ENCODE measurements at places on chromosomes 5 and 9. TPM values are rescaled to one million over a fixed set of nuclear protein-coding genes. Genes with fewer than 3 reads are reported as not detected.

COL5A1 gene
- 6.7 TPM for total RNA-seq

SLC34A3 gene
- not detected for total RNA-seq

GPRIN1 gene
- 1.8 TPM for total RNA-seq

SNCAIP gene
- 3.2 TPM for total RNA-seq

PCDHAC2 gene
- 0.19 TPM for total RNA-seq

SSNA1 gene
- total RNA-seq: 124 TPM

AHRR gene
- total RNA-seq: 1.5 TPM

CSF2 gene
- total RNA-seq: not detected

DNA sequence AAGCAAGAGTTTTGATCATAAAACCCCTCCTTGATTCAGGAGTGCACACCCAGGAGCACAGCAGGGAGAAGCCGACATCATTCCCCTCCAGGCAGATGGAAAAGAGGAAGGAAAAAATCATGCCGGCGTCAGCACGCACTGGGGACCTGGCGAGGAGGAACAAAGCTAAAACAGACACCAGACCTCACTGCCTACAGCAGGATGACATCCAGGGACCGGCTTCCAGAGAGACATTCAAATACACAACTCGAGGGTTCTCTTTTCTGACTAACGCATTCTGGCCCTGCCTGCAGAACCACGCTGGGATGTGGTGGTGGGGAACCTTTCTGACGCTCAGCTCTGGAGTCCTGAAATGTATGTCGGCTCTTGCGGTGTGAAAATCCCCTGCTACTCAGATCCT, 2.7 kb downstream of the UBAC1 start:
- no peak for DNase-seq

- no peak for DNase-seq
Measured at GRCh38 chr5:170641589-170642031, 137.8 kb downstream of the KCNIP1 start.

GRCh38 chr5:115583474-115583873, 18.8 kb downstream of the TICAM2 start:
- DNase-seq: no peak

DNA sequence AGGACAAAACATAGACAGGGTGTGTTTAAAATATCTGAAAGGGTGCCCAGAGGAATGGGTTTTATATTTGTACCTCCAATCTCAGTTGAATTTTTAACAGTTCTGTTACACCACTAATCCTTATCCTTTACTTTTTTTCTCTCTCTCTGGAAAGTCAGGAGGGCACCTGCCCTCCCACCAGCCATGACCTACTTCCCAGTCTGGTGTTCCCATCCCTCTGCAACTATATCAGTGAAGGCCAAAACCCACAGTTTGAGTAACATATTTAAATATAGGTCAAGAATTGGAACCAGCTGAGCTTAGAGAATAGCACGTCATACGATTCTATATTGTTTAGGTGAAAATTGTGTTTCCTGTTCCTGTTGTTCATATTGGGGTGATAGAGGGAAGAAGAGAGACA, 229.8 kb downstream of the NTRK2 start:
- no peak for DNase-seq

- DNase-seq: no peak
Measured at GRCh38 chr5:121899346-121899745, 47.7 kb downstream of the FTMT start.

DNA sequence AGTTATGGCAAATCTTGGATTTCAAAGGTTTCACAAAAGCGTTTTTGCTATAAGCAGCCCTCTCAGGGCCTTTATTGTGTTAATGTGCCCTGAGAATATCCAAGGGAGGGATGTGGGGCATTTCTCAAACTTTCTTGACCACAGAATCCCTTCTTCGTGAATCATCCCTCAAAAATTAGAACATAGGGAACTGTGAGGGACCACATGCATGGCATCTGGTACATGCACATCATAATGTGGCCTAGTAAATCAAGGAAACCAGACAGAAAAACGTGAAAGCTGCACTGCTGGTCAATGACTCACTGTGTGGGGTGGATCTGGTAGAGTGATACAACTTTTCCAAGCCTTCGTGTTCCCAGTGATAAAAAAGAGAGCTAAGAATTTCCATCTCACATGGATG, 22.4 kb downstream of the DDX31 start:
- no peak for DNase-seq

GRCh38 chr9:93669116-93669957, 93.0 kb downstream of the PHF2 start:
- no peak for DNase-seq

DNA sequence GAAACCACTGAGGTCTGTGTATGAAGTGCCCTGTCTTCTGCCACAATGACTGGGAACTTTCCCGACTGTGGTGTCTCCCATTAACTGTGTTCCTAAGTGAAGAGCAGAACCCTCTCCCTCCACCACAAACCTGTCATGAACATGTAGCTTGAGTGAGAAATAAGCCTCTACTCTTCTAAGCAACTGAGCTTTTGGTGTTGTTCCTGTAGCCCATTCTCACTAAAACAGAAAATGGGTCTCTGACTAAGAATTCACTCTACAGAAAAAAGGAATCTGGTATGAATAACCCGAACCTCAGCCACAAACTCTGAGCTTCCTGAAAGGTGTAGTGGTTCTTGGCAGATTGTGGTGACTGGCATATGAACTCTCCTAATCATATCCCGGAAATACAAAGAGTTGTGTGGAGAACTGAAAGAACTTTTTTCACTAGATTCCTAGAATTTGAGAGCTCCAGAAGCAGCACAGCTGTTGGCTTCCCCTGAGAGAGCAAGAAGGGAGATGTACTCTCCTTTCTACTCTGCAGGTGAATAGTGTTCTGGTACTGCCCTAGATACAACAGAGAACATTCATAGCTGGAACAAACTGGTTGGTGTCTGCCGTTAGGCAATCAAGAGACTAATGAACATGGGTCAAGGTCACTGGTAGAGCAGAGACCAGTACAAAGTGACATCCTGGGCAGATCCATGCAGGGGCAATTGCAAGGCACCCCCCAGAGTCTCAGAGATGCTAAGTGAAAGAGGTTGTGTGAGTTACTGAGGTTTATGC, 283.8 kb downstream of the PDE4D start:
- DNase-seq: no peak

GRCh38 chr5:151195622-151196021, 28.3 kb downstream of the CCDC69 start:
- no peak for DNase-seq

DNA sequence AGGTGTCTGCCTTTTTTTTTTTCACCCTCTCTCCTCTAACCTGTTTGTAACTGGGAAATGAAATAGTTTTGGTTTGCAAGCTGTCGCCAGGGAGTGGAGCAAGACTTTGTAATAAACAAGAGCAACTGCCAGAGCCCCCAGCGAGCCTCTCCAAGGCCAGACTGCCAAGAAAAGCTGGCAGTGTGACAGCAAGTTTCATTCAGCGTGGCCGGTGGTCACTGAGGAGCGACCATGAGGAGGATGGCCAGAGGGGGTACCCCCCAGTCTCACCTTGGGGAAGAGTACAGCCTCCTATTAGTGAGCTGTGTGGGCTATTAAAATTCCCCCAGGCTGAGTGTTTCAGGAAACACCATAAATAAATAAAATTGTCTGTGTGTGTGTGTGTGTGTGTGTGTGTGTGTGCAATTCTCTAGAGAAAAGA, 49.9 kb downstream of the ZFAND5 start:
- DNase-seq: no peak

GRCh38 chr9:70073193-70073592, 29.5 kb downstream of the MAMDC2 start:
- DNase-seq: no peak

DNA sequence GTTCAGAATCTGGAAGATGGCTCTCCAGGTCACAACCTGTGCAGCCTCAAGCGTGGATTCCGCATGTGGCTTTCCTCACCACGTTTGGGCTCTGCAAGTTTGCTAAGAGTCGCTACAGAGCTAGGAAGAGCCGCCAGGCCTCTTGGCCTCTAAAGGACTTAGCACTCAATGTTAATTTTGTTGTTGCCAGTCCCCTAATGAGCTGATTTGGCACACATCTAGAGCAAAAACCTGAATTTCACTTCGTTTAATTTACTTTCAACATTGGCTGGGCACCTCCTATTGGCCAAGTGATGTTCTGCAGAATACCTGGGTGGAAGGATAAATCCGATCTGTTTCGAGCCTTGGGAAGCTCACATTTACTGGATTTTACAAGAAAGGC, 65.8 kb upstream of the UNC5A start:
- no peak for DNase-seq

- DNase-seq: peak; percentile 40
Measured at GRCh38 chr5:170293273-170293672, 4.3 kb downstream of the LCP2 start.

GRCh38 chr9:119368681-119369581, at the start of gene BRINP1:
Gene BRINP1, minus strand, starts transcription at chr9:119369435. Its CDS starts 56,080 bp downstream, at chr9:119313355.
- no peak for DNase-seq

DNA sequence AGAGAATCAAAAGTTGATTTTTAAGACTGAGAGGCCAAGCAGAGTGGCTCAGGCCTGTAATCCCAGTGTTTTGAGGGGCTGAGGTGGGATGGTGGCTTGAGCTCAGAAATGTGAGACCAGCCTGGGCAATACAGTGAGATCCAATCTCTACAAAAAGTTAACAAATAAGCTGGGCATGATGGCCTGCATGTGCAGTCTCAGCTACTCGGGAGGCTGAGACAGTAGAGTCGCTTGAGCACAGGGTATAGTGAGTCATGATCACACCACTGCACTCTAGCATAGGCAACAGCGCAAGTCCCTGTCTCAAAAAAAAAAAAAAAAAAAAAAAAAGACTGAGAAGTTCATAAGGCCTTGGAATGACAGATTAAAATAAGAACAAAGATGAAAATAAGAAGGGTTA, 177.2 kb downstream of the TMEM232 start:
- no peak for DNase-seq

- no peak for DNase-seq
Measured at GRCh38 chr5:73256862-73257261, 83.9 kb downstream of the TMEM174 start.

GRCh38 chr5:19565466-19565865, 422.5 kb downstream of the CDH18 start:
- DNase-seq: no peak

DNA sequence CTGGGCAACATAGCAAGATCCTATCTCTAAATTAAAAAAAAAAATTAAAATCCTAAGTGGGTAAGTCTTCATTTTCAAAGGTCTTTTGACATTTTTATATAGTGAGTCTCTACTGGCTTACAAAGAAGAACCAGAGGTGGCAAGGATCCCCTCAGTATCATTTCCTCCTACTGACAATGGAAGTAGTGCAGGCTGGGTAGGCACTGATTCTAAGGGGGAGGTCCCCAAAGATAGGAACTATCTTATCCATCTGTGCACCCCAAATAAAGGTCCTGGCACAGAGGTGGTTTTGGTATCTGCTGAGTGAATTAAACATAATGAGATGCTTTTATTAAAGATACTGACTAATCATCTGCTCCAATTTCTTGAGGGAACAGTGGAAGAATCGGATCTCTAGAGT, 4.2 kb downstream of the FAM193B start:
- DNase-seq: no peak

Data from esophagus squamous epithelium (tissue), 5 donors.